ENCODE measurements at places on chromosomes 6 and 20. TPM values are rescaled to one million over a fixed set of nuclear protein-coding genes. Genes with fewer than 3 reads are reported as not detected.

CAGE1 gene
- total RNA-seq = under 0.01 TPM

DCDC2 gene
- not detected for total RNA-seq

SIRPB2 gene
- 0.79 TPM for total RNA-seq

EIF6 gene
- total RNA-seq = 115 TPM

TPBG gene
- total RNA-seq = 15.4 TPM
